Fibroblast of the aortic adventitia (primary cell): ENCODE measurements at places on chromosomes 12 and 14.
A peak's percentile ranks its signal among the peaks of the same experiment; 100 is the strongest.

GRCh38 chr14:77491056-77491455 is 7.6 kb downstream of the ISM2 start:
- no peak for DNase-seq

DNA sequence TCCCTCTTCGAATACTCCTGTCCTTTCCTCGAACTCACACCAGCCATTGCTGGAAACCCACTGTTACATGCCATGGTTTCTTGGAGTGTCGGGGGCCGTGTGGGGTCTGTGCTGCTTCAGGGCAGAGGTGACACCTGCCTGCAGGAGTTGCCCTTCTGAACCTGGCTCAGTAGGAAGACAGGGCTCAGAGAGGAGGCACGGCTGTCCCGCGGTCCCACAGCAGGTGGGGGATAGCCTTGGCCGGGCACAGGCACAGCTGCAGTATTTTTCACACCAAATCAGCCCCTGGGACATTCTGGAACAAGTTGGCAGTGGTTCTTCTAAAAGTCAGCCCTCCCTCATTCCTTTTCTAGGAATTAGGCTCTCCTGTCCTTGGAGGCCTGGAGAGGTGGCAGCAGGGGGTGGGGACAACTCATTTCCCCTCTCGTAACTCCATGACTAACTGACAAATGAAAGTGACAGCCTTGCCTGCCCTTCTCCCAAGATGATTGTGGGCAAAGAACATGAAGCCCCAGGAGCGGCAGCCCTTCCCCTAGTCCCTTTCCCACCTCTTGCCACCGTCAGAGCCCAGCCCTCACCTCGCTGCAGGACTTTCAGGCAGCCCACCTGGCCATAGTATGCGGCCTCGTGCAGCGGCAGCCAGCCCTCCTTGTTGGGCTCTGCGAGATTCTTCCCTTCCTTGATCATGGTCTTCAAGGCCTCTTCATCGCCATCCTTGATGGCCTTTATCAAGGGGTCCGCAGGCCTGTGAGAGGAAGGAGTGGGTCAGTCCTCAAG is 22.4 kb downstream of the ASB2 start:
- no peak for DNase-seq

- peak; percentile 29 for DNase-seq
Observed at GRCh38 chr12:79964100-79964627, 29.3 kb upstream of the PPP1R12A start.

GRCh38 chr12:128813883-128814282 is 9.9 kb downstream of the SLC15A4 start:
- peak; percentile 72 for DNase-seq

DNA sequence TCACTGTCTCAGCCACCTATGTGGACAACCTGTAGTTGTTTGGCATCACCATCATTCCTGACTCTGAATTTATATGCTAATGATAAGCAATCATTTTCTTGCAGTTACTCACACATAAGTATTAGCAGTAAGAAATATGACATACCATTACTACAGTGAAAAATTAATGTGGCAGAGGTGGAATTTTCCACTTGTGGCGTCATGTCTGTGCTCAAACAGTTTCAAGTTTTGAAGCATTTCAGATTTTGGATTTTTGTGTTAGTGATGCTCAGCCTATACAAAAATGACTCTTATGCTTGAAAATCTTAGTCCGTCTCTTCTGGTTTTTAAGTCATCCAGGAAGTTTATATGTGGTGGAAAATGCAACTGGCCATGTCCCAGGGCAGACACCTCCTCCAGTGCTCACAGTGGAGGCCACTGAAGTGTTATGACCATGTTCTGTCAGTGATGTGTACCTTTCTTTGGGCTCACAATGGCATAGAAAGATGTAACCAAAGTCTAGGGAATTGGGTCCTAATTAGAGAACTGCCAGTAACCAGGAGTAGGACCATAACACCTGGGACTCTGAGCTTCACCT is 220.6 kb downstream of the SYT1 start:
- no peak for DNase-seq

- no peak for DNase-seq
Observed at GRCh38 chr14:39452680-39453079, 20.4 kb upstream of the FBXO33 start.

DNA sequence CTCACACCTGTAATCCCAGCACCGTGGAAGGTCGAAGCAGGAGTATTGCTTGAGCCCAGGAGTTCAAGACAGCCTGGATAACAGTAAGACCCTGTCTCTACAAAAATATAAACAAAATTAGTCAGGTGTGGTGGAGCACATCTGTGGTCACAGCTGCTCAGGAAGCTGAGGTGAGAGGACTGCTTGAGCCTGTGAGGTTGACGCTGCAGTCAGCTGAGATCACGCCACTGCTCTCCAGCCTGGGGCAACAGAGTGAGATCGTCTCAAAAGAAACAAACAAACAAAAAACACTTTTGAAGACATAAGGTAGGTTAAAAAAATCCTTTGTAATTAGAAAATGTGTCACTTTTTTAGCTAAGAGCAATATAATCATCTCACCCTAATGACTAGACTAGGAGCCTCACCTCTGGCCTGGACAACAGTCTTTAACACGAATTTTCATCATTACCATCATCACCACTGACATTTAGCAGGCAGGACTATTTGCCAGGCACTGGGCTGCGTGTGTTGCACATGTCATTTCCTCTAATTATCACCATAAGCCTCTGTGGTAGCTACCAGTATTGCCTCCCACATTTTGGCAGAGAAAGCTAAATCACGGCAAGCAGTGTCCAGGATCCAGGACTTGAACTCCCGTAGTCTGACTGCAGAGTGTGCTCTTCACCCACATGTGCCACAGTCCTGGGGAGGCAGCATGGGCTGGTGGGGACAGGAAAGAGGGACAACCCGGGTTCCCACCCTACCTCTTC is 4.6 kb upstream of the SYCP3 start:
- DNase-seq, result no peak

GRCh38 chr12:71688961-71689570 is 3.2 kb downstream of the TMEM19 start:
- no peak for DNase-seq

DNA sequence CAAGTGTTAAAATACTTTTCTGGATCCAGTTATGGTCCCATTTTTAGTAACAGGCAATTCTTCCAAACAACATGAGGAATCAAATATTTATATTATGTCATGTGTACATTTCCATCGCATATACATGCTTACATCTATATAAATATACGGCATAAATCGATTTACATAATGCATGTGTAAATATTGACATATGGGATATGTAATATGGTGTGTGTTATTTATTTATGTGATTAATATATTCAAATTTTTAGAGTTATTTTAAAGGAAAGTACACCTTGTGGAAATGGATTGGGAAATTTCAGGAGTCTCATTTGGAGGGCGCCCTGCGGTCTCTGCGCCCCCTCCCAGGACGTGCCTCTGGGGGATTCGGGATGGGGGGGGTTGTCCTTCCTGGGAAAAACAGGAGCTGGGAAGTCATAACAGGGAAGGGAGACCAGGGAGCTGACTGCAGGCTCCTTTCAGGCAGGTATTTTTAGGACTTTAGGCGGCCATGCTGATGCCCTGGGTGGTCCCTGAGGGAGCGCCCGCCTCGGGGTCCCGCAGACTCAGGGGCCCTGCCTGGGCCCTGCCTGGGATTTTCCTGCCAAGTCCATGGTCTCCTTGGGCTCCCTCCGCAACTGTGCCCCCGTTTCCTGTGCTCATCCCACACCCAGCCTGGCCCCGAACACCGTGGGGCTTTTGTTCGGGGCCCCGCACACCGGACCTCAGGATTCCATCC is 82.7 kb upstream of the SFSWAP start:
- no peak for DNase-seq

GRCh38 chr14:94953541-94954260 is 183.8 kb upstream of the GSC start:
- no peak for DNase-seq

DNA sequence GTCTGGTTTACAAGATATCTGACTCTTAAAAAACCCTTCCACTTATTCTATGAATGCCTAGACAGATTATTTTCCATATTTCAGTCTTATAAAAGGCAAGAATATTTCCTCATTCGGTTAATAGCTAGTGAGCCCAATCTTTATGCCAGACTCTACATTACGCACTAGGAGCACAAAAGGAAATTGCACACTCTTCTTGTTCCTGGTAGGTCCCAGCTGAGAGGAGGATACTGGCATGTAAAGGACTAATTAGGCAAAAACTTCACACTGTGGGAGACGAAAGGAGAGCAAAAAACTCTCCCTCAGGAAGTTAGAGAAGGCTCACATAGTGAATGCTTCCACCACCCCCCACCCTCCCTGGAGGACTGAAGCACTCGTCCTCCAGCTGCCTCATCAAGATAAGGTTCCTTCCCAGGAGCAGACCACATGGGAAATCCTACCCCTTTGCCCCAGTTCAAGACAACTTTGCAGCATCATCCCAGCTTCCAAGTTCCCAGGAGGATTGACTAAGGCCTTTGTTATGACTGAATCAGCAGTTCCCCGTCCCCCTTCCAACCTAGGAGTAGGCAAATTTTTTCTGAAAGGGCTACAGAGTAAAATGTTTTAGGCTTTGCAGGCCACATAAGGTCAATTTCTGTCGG is 14.5 kb downstream of the CAPZA3 start:
- peak; percentile 98 for DNase-seq

DNA sequence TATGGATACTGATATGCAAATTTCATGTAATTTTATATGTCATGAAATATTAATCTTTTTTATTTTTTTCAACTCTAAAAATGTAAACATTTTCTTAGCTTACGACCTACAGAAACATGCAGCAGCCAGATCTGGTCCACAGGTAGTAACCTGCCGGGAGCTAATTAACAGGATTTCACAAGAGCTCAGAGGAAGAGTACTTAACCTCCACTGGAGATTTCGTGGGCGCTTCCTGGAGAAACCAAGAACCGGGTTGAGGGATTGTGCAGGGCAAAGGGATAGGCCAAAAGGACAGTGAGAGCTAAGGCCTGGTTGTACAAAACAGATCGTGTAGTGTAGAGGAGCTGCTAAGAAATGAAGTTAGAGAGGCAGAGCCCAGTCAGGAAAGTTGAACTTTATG is 315.7 kb downstream of the PAWR start:
- no peak for DNase-seq

- peak; percentile 90 for DNase-seq
Observed at GRCh38 chr14:64721391-64721791, 17.2 kb downstream of the PLEKHG3 start.

- no peak for DNase-seq
Observed at GRCh38 chr12:53118751-53119300, 15.5 kb downstream of the SOAT2 start.

- no peak for DNase-seq
Observed at GRCh38 chr12:122159882-122160281, 14.1 kb downstream of the IL31 start.
